ENCODE measurements at places on chromosomes 3 and 15.

- DNase-seq, result no peak
These were observed 154.9 kb downstream of the GRM7 start for GRCh38 chr3:7015683-7016440.

DNA sequence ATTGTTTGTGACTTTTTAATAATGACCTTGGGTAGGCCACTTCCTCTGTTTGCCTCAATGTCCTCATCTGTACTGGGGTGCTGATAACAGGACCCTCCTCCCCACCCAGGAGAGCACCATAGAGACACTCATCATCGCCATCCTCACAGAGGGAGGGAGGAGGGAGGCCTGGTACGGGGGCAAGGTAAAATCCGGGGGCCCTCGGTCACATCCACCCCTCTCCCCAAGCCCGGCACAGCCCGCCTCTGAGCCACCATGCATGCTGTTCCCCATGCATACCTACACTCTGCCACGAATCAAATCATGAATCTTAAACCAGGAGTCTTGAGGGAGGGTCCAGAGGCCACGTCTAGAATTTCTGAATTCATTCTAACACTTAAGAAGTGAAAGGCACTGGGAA, 74.9 kb upstream of the IQSEC1 start:
- DNase-seq, result no peak

DNA sequence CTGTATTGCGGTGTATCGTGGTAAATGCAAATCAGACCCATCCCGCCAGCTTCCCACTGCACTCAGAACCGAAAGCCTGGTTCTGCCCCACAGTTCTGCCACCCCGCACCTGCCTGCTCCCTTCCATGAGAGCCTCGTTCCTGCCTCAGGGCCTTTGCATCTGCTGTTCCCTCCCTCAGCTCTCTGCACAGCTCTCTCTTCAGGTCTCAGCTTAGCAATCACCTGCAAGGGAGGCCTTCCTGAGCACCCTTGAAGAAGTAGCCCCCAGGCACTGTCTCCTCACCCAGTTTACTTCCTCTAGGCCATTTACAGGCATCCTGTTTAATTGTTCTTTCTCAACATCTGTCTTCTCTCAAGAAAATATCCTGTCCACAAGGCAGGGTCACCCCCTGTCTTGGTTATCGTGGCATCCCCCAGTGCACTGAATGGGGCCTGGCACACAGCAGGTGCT, 13.3 kb upstream of the IQSEC1 start:
- no peak for DNase-seq

- no peak for DNase-seq
These were observed 128.8 kb downstream of the SV2B start for GRCh38 chr15:91228890-91229289.

DNA sequence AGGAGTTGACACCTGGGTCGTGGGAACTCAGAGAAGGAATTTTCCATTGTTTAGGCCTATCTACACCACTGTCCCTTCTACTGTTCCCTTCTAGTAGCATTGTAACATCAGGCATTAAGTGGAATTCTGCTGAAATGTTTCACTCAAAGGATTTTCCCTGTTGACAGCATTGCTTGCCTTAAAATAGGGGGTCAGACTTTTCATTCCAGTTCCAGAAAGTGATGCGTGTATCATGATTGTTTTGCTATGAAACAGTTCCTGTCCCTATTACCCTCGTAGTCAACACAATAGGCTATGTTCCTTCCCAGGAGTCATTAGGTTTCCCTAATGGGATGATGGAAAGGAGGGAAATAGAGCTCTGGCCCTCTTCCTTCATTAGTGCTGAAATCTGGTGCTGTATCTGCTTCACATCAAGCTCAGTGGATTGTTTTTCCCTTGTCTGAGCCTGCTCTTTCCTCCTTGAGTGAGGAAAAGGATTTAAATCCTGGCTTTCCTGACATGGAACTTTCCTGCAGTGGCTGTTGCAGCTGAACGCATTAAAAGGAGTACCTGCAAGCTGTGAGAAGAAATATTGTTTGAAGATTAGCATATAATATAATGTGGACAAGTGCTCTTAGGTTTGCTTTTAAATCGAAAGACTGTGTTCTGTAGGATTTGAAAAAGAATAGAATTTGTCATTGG, 195.9 kb downstream of the KLHL25 start:
- DNase-seq, result no peak

DNA sequence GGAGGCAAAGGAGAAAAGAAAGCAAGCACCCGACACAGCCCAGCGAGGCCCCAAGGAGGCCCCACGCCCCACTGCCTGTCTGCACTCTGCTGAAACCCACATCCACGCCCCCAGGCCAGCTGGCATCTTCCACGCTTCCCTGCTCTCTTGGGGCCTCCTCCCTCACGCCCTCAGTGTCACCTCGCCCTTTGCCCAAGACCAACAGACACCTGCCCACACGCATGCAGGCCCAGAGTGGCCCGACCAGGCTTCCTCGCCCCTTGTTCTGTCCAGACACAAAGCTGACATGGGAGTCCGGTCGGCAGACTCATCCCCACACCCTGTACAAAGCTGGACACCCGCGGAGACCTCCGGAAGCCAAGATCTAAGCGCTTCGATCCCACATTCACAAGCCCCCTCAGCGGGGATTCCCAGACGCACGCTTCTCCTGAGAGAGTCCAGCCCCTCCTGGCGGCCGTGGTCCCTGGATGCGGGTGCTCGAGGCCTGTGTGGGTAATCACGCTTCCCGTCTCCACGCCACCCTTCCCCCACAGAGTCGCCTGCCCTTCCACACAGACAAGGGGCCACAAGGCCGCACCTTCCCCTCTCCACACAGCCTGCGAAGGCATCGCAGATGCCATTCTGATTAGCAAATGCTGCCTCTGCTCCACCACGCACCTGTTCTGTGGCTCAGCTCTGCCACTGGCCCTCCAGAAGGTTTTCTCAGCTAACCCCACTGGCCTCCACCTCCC, 176.6 kb downstream of the XXYLT1 start:
- no peak for DNase-seq

- DNase-seq, result no peak
These were observed 69.1 kb downstream of the FAM174B start for GRCh38 chr15:92586383-92586942.

DNA sequence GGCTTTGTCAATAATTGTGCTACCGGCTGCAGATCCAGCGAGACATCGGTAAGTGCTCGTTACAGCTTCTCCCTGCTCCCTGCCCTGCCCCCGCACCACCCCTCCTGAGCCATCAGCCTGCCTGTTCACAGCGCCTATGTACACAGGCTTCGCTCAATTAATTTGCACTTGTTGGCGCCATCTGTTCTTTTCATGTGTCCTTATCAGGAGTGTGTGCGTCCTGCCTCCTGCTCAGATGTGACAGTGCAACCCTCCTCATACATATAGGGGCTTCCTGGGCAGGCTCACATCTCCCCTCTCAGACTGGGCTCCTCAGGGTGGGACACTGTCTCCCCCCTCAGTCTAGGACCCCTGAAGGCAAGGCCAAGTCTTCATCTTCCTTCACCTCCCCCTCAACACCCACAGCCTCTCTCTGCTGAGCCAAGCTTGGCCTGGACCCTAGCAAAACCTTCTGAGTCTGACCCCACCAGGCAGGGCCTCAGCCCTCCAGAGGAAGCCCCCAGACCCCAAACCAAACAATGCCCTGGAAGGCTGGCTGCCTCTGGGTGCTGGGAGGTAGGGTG, 54.9 kb downstream of the CYP11A1 start:
- no peak for DNase-seq

DNA sequence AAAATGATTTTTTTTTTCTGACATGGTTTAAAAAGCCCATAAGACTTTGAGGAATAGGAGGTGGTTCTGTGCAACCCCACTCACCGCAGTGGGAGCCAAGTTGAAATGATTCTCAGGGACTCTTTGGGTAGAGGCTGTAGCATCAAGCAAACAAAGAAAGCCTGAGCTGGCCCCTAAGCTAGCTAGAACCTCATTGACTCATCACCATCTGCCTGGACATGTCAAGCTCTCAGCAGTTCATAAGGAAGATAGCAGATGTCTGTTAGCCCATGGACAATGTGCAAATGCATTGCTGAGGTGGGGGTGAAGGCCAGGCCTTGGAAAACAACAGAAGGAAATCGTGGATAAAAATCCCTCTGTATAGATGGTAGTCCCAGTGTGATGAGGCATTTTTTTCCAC, 234.8 kb downstream of the NR2F2 start:
- DNase-seq, result no peak

All from A549 (cell line).